ENCODE measurements at places on chromosomes 7 and 10.

DNA sequence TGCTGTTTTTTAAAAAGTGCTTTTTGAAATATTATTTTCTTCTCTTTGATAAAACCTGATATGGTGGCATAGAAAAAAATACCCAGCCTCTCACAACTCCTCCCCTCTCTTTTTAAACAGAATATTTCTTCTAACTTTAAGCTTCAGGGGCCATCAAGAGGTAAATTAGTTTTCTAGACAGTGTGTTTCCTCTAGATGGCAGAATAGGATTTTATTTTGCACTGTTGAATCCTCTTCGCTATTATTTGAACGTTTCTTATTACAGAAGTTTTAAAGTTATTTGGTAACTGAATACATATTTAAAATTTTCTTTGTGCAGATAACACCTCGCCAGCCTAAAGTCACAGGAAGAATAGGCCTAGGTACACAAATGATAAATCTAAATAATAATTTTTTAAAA, 30.3 kb downstream of the ARL5B start:
- DNase-seq = no peak

- DNase-seq = peak; percentile 20
Observed at GRCh38 chr10:119414081-119414611, 128.4 kb downstream of the RGS10 start.

DNA sequence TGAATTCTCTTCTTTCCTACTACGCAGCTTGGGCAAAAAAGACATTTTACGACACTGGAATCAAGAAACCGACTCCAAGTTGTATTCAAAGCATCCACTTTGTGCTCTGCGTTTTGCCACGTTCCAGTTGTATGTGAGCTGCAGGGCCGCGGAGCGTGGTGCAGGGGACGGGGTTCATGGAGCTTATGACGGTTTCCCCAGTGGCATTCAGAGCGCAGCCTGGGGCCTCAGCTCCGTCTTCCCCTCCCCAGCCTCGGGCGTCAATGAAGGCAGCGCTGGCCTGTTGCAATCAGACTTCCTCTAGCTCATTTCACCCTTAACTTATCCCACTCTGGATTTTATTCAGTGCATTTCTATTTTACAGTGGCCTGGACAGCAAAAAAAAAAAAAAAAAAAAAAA, 403.4 kb upstream of the KLF6 start:
- DNase-seq = no peak

DNA sequence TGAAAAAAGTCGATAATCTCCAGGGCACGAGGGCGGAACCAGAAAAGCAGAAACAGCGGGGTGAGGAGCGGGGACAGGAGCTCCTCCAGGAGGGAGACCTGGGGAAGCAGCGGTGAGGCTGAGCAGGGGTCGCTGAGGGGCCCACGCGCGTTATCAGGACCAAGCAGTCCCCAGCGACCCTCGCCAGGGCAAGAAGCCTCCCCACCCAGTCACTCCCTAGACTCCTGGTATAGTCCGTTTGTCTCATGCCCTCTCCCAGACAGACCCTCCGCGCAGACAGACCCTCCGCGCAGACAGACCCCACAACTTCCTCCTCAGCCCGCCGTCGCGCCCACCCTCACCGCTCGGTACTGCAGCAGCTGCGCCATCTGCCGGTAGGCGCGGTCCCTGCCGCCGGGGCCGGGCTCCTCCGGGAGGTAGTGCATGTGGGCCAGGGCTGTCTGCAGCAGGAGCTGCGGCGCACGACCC, 6.3 kb downstream of the ATG9B start:
- DNase-seq = no peak

DNA sequence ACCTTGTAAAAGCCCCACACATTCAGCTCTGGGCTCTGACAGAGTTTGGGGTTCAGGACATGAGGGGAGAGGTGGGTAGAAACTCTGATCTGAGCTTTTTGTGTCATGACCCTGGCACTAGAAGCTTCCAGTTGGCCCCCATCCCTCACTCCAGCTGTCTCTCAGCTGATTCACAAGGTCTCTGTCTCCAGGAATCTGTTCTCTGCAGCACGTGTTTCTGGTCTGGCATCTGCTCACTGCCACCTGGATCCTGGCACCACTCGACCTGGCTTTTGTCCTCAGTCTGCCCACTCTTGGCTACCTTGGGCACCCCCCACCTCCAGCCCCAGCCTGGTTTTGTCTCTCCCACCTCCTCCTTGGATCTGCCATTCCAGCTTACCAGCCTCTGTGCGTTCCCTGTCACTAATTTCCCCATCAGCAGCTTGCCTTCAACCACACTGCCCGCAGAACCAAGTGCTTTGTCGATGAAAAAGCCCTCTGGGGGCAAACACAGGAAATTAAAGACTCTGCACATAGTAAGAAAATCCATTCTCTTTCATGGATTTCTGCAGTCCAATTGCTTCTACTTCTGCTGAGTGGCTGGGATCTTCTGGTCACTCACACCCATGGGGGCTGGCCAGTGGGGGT, 18.3 kb upstream of the ADCYAP1R1 start:
- DNase-seq = no peak

- peak; percentile 52 for DNase-seq
Observed at GRCh38 chr7:43781726-43782607, 23.5 kb downstream of the BLVRA start.

DNA sequence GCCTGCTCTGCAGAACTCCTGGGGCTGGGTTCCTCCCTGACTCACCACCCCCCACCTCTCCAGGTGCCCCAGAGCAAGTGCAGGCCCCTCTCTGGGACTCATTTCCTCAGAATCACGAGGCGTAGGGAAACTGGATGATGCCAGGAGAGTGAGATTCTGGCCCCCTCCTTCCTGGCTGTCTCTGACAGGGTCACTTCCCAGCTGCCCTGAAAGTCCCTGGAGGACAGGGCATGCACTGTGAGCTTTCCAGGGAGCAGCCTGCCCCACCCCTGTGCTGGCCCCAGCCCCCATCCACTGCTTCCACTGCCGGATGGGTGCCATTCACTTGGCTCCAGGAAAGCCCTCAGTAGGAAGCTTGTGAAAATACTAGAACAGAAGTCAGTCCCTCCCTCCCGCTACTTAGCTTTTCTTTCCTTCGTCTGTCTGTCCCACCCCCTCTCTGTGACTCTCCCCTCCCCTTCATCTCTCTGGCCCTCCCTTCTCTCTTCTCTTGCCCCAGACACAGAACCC, 10.4 kb downstream of the TACR2 start:
- no peak for DNase-seq

- no peak for DNase-seq
Observed at GRCh38 chr7:112515989-112516388, 35.2 kb downstream of the LSMEM1 start.

DNA sequence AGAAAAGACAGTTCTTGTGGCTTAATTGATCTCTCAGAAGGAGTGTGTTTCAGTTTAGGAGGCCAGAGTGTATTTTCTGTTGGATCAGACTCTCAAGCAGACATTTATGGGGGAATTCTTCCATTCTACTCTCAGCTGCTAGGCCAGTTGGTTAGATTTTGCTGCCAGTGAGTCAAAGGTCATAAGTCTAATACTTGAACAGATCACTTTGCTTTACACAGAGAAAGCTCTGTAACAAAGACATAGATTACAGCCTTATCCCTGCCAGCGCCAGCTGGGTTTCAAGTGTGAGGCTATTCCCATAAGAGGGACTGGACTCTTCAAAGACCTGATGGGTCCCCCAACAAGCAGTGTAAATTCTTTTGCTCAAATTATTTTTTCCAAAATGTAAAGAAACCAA, 145.6 kb upstream of the SEMA3C start:
- DNase-seq = no peak

GRCh38 chr7:2808891-2809665, 35.0 kb downstream of the GNA12 start:
- DNase-seq = no peak

- DNase-seq = no peak
Observed at GRCh38 chr7:34756691-34757090, 98.7 kb downstream of the NPSR1 start.
